ENCODE measurements at places on chromosomes 1 and 21. TPM values are rescaled to one million over a fixed set of nuclear protein-coding genes. Genes with fewer than 3 reads are reported as not detected.
A peak's percentile ranks its signal among the peaks of the same experiment; 100 is the strongest.

The PLPP3 gene
- not detected for total RNA-seq

The PYHIN1 gene
- 10.0 TPM for total RNA-seq

The ANGPTL7 gene
- total RNA-seq = not detected

The ZBTB18 gene
- 4.4 TPM for total RNA-seq

The KCNT2 gene
- not detected for total RNA-seq

The TIE1 gene
- total RNA-seq = 2.9 TPM

The KCNA10 gene
- total RNA-seq = not detected

The TMEM125 gene
- not detected for total RNA-seq

The OR2L13 gene
- not detected for total RNA-seq

The OLFML2B gene
- not detected for total RNA-seq

DNA sequence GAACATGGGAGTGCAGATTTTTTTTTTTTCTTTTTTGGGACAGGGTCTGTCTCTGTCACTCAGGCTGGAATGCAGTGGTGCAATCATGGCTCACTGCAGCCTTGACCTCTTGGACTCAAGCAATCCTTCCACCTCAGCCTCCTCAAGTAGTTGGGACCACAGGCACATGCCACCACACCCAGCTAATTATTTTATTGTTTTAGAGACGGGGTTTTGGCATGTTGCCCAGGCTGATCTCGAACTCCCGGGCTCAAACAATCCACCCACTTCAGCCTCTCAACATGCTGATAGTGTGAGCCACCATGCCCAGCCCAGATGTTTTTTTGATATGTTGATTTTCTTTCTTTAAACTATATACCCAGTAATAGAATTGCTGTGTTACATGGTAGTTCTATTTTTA, 57.7 kb downstream of the RGSL1 start:
- DNase-seq = no peak

GRCh38 chr1:195761104-195761503, 847.1 kb downstream of the KCNT2 start:
- DNase-seq = no peak

GRCh38 chr1:233735331-233735730, 121.4 kb downstream of the KCNK1 start:
- no peak for DNase-seq

DNA sequence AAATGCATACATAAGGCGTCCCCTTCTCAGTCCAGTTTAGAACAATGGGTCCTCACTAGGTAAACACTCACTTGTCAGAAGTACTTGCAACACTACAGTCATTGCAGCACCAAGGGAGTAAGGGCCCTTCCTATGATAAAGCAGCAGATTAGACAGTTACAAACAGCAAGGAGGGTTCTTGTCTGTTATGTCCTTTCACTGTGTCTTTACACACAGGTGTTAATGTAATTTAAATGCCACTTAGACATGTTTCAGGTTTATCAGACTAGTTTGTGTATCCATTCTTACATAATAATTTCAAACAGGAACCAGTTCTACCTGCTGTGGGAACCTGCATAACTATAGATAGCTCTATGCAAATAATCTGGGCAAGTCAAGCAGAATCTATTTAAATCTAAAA, 105.6 kb upstream of the USH2A start:
- no peak for DNase-seq

DNA sequence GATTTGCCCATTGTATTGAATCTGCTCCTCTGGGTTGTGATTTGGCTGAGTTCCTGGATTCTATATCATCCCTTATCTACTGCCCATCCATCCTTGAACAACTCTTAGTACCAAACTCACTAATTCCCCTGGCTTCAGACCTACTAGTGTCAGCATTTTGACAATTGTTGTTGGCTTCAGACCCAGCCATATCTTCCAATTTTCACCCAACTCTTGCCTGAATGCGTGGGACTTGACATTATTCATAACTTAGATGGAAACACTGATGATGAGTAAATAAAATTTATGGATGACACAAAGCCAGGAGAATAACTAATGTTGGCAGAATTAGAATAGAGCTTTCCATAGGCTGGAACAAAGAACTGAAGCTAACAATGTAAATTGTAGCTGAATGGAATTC, 27.3 kb upstream of the EDEM3 start:
- no peak for DNase-seq

DNA sequence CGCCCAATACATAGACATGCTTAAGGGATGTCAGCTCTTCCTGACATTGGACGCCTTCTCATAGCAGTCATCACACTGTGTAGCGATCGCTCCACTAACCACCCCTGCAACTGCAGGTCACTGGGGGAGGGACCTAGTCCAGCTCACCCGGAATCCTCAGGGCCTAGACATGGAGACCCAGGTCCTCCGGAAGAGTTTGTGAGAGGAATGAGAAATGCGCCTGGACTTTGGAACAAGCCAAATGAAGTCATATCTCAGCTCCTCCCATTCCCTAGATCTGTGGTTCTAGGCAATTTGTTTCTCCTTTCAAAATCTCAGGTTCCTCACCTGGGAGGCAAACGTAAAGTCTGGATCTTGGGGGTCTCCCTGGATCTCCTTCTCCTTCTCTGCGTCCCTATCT, 253.3 kb downstream of the KAZN start:
- DNase-seq = no peak

DNA sequence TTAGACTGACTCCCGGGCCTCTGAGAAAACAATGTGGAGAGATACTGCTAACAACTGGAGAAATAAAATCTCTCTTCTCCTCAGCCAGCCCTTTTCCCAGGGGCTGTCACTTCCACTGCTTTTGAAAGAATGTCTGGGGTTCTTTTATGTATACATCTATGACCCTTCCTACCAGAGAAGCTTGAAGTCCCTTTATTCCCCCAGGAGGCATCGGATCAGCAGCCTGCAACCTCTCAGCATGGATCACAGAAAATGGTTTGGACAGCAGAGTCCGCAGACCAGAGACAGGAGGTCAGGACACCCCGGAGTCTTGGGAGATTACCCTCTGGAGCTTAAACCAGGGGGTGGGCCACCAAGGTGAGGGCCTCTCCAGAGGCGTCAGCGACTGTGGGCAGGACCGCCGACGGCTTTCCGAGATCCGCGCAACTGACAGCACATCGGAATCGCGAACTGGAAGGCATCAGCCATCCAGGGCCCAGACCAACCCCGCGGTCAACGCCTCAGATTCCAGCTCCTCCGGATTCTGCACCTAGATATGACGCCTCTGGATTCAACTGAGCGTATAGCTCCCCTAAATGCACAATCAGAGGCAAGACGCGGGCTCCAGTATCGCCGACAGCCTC, 1.0 kb downstream of the EPHA10 start:
- DNase-seq = no peak

- DNase-seq = no peak
Measured at GRCh38 chr1:66526036-66526435, 7.9 kb upstream of the SGIP1 start.

- peak; percentile 16 for DNase-seq
Measured at GRCh38 chr21:25638660-25639550, at the start of gene JAM2. Gene JAM2, plus strand, starts transcription at chr21:25639258. Its CDS starts 564 bp downstream, at chr21:25639822.

DNA sequence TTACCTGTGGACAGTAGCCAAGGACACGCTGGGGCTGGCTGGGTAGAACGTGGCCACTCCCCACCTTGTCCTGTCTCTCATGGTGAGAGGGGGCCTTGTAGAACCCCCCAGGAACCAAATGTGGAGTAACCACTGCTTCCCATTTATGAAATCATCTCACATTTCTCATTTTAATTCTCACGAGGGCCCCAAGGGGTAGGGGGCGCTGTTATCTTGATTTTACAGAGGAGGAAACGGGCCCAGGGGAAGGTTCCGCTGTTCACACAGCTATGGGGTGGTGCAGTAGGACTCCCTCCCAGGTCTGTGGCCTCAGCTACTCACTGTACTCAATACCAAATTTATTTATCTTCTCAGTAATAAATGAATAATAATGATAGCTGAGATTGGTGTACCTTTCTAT, 5.5 kb downstream of the SMPDL3B start:
- peak; percentile 40 for DNase-seq

- DNase-seq = no peak
Measured at GRCh38 chr21:27306791-27307775, 340.2 kb upstream of the ADAMTS5 start.

- peak; percentile 46 for DNase-seq
Measured at GRCh38 chr1:32334864-32335534, 1.0 kb downstream of the MARCKSL1 start.

- no peak for DNase-seq
Measured at GRCh38 chr21:26732432-26733221, 112.6 kb downstream of the ADAMTS1 start.

DNA sequence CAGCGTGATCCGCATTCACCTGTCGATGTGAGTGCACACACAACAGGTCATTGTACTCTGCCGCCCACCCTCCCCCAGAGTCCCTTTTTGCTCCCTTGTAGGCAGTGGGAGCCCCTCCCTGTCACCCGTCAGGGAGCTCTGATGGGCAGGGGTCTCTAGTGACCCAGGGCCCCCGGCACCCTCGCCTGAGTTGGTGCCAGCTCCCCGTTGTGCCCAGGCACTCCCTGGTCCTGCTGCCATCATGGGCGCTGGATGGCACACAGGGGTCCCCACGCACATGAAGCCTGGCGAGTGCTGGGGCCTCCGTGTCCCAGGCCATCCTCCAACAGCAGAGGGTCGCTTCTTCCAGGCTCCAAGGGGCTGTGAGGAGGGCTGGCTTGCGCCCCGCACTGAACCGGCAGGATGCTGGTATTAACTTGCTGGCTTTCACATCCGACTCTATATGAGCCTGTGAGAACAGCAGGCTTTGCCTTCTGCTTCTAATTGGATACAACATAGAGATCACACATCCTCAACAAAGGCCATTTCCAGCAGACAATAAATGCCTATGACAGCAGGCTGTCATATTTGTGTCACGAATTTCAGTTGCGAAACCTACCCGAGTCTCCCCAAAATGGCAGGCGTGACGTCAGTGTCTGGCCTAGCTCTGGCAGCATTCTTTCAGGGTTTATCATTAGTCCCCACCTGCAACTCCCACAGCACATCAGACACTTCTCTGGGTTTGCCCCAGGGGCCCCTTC, 35.4 kb downstream of the KIAA1614 start:
- no peak for DNase-seq

- DNase-seq = no peak
Measured at GRCh38 chr21:21122680-21123079, 124.5 kb downstream of the NCAM2 start.

GRCh38 chr1:17545356-17545755, 5.9 kb downstream of the ARHGEF10L start:
- no peak for DNase-seq

DNA sequence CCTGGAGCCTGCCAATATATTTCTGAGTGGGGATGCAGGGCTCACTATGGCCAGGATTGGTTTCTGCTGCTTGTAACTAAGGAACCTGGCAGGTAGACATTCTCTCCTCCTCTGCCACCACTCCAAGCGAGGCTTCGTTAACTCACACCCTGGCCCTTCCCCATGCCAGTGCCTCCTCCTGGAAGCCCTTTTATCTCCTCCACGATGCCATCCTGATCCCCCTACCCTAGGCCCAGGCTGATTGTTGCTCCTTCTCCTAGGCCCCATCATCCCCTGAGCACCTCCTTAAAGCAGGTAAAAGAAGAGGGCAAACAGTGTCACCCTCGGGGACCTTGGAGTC, 118.5 kb downstream of the DMRTB1 start:
- no peak for DNase-seq

Measured in activated T-helper 2 cell treated with anti-CD3 and anti-CD28 coated beads, Interferon-gamma antibody, Interleukin-2, Interleukin-4, amounts not matched to agents 10 μg/mL and 5 μg/mL and 100 μg/mL, durations not matched to agents 14 hours and 24 hours and 36 hours (primary cell).